ENCODE measurements at places on chromosomes 3 and 15. TPM values are rescaled to one million over a fixed set of nuclear protein-coding genes. Genes with fewer than 3 reads are reported as not detected.

Gene GPR87
- total RNA-seq, result not detected

Gene TXNRD3
- 6.4 TPM for total RNA-seq

Gene ARHGAP31
- 79.1 TPM for total RNA-seq

Gene CSTA
- total RNA-seq, result 0.40 TPM

Gene GUCA1C
- 3.7 TPM for total RNA-seq

Gene PLA2G4D
- not detected for total RNA-seq

Gene ATR
- total RNA-seq, result 11.8 TPM

Gene LMAN1L
- total RNA-seq, result 0.19 TPM

Gene MAGI1
- 52.1 TPM for total RNA-seq

Gene CPA3
- 0.53 TPM for total RNA-seq

DNA sequence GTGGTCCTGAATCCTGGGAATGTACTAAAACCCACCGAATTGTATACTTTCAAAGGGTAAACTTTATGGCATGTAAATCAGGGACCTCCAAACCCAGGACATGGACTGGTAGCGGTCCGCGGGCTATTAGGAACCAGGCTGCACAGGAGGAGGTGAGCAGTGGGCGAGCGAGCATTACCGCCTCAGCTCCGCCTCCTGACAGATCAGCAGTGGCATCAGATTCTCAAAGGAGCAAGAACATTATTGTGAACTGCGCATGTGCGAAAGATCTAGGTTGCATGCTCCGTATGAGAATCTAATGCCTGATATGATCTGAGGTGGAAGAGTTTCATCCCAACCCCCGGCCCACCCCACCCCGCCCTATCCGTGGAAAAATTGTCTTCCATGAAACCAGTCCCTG is 22.2 kb downstream of the HEG1 start:
- H3K4me3 ChIP-seq, result no peak overlapping the region
- peaks cover 45% of the 10 kb centered on the region for H3K4me1 ChIP-seq
- DNase-seq, result no peak
- H3K27ac ChIP-seq, result peak overlapping the region; percentile 33
- no peaks in the 10 kb centered on the region for H3K27me3 ChIP-seq
- H3K36me3 ChIP-seq, result no peaks in the 10 kb centered on the region

DNA sequence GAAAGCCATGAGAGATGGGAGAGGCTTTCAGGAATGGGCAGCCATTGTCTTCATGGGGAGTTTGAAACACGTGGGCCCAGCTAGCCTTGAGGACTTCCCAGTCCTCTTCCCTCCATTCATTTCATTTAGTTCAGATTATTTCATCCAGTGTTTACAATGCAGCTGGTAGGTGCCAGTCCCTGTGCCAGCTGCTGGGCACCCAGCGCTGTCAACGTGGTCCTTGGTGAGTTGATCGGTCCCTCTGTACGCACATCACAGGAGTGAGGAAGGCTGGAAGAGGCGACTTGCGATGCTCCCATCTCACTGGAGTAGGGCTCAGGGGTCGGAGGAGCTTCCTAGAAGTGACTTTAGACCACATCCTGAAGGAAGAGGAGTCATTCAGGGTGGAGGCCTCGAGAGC is 206.4 kb upstream of the BHLHE40 start:
- H3K27me3 ChIP-seq, result no peaks in the 10 kb centered on the region
- no peaks in the 10 kb centered on the region for H3K36me3 ChIP-seq
- no peak overlapping the region for H3K4me3 ChIP-seq
- H3K4me1 ChIP-seq, result peaks cover 23% of the 10 kb centered on the region

- no peak for DNase-seq
- no peaks in the 10 kb centered on the region for H3K36me3 ChIP-seq
- H3K4me3 ChIP-seq, result no peak overlapping the region
- H3K27ac ChIP-seq, result no peak overlapping the region
- no peaks in the 10 kb centered on the region for H3K4me1 ChIP-seq
- no peaks in the 10 kb centered on the region for H3K27me3 ChIP-seq
These were observed 133.0 kb upstream of the SOX2 start for GRCh38 chr3:181578743-181579142.

DNA sequence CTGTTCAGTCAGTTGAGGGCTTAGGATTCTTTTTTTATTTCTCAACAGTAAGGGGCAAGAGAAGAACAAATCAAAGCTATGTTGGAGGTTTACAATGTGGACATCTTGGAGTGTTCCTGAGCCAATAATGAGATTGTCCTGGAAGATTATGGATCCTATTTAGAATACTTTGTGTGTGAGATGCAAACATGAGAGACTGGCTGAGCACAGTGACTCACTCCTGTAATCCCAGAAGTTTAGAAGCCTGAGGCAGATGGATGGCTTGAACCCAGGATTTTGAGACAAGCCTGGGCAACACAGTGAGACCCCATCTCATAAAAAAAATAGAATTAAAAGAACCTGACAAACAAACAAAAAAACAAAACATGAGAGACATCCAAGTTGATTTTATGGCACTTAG is 351.6 kb downstream of the GAP43 start:
- no peak overlapping the region for H3K27ac ChIP-seq
- no peaks in the 10 kb centered on the region for H3K27me3 ChIP-seq
- DNase-seq, result no peak
- H3K4me1 ChIP-seq, result no peaks in the 10 kb centered on the region
- no peaks in the 10 kb centered on the region for H3K36me3 ChIP-seq
- no peak overlapping the region for H3K4me3 ChIP-seq

DNA sequence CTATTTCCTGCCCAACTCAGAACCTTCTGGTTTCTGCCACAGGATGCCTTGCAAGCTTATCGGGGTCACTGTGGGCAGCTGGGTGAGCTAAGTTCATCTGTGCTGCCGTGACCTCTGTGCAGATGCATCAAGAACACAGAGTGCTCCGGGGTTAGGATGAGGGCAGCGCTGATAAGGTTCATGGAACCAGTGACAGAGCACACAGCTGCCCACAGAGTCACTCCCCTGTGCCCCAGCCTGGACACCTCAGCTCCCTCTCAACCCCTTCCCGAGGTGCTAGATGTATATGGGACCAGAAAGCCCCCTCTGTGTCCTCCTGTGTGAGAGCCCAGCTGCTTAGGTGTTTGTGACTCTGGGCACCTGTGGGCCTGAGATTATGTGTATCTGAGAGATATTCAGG is 15.8 kb upstream of the ALAS1 start:
- no peak overlapping the region for H3K27ac ChIP-seq
- H3K36me3 ChIP-seq, result no peaks in the 10 kb centered on the region
- no peaks in the 10 kb centered on the region for H3K27me3 ChIP-seq
- no peak overlapping the region for H3K4me3 ChIP-seq
- H3K4me1 ChIP-seq, result peaks cover 14% of the 10 kb centered on the region

GRCh38 chr3:5347486-5347885 is 160.0 kb downstream of the EDEM1 start:
- no peak overlapping the region for H3K27ac ChIP-seq
- peaks cover 4% of the 10 kb centered on the region for H3K27me3 ChIP-seq
- H3K36me3 ChIP-seq, result no peaks in the 10 kb centered on the region

DNA sequence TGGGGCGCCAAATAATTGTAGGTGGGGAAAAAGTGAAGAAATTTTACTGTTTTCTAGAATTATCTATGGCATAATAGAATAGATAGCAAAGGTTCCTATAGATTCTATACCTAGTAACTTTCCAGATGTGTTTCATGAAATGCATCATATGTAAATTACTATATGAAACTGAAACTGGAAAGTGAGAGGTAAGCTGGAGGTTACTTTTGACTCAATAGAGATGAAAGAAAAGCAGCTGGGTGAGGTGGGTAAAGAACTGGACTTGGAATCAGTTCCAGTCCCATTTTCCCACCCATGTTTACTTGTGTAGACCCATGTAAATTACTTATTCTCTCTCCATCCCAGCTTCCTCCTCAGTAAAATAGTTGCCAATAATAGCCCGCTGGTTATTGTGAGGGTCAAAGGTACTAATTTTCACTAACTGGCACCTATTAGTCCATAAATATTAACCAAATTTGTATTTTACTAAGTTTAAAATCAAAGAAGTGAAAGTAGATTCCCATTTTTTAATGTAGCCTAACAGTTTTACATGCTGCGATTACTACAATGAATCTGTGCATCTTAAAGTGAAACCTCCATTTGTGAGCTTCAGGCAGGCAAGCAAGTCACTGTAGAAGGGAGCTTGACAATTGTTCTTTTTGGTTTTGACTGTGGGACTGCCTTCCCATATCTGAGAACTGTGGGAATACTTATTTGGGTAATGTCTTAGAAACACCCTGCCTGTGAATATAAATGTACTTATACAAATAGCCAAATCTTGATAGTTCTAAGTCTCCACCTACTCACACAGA is 312.1 kb downstream of the SLC9A9 start:
- no peak for DNase-seq
- H3K27ac ChIP-seq, result no peak overlapping the region
- no peak overlapping the region for H3K4me3 ChIP-seq

- H3K27me3 ChIP-seq, result no peaks in the 10 kb centered on the region
- no peaks in the 10 kb centered on the region for H3K4me1 ChIP-seq
- no peak overlapping the region for H3K4me3 ChIP-seq
- H3K27ac ChIP-seq, result no peak overlapping the region
- DNase-seq, result no peak
These were observed 27.3 kb downstream of the SERP1 start for GRCh38 chr3:150519026-150519425.

DNA sequence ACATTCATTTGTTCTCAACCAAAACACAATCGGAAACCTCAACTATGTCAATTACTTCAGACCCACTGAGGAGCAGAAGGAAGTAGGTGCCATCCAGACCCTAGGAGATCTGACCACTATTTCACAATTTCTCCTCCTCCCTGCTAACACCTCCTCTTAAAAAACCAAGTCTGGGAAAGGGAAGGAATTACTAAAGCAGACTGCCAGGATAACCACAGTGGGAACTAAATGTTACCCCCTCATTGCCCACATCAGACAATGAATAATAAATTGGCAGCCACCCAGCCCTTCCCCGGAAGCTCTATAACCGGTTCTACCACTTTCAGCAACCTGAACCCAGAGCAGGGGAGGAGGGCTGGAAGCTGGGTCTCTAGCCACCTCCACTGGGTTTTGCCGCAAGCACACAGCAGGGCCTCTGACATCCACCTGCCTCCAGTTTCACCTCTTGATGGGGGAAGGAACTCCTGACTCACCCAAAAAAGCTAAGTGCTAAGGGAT is 17.6 kb downstream of the C15orf62 start:
- H3K4me1 ChIP-seq, result peaks cover 6% of the 10 kb centered on the region
- no peak for DNase-seq
- no peaks in the 10 kb centered on the region for H3K36me3 ChIP-seq
- H3K27ac ChIP-seq, result no peak overlapping the region
- H3K27me3 ChIP-seq, result no peaks in the 10 kb centered on the region

DNA sequence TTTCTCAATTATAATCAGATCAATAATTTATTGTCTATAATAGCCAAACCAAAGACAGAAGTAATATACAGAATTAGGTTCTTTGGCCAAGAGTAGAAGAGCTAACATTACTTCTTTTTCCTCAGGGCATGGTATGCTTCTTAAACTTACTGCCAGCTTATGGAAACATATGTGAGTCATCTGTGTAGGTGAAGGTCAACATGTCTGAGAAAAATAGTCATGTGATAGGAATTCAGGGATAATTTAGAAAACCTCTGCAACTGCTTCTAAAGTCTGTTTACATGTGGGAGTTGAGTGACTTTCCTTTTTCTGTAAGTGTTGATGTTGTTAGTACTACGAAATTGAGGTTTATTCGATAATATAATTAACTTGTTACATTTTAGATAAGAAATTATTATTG is 19.2 kb upstream of the MAP6D1 start:
- no peak overlapping the region for H3K27ac ChIP-seq
- H3K4me1 ChIP-seq, result no peaks in the 10 kb centered on the region
- no peak for DNase-seq
- peaks cover 67% of the 10 kb centered on the region for H3K36me3 ChIP-seq
- no peak overlapping the region for H3K4me3 ChIP-seq

GRCh38 chr3:4416427-4416945 is 50.6 kb downstream of the SUMF1 start:
- H3K27ac ChIP-seq, result no peak overlapping the region
- no peaks in the 10 kb centered on the region for H3K4me1 ChIP-seq
- H3K4me3 ChIP-seq, result no peak overlapping the region
- peaks cover 12% of the 10 kb centered on the region for H3K36me3 ChIP-seq
- H3K27me3 ChIP-seq, result no peaks in the 10 kb centered on the region

DNA sequence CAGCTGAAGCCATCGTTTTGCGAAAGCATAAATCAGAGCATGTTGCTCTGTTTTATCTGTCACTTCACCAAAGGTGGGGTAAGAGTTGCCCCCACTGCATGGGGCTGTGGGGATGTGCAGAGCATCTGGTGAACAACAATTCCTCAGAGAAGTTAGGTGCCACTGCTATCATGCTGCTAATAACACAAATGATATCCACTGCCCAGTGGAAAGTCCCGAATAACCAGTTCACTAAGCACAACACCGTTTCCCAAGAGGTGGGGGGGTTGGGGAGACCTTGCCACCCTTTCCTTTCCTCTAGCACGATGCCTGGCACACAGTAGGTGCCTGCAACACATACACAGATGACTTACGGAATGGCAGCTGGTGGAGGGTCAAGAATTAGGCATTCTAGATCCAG is 38.6 kb downstream of the FAM3D start:
- no peak for DNase-seq
- H3K36me3 ChIP-seq, result no peaks in the 10 kb centered on the region
- peak overlapping the region; percentile 87 for H3K27ac ChIP-seq
- H3K4me1 ChIP-seq, result peaks cover 42% of the 10 kb centered on the region

DNA sequence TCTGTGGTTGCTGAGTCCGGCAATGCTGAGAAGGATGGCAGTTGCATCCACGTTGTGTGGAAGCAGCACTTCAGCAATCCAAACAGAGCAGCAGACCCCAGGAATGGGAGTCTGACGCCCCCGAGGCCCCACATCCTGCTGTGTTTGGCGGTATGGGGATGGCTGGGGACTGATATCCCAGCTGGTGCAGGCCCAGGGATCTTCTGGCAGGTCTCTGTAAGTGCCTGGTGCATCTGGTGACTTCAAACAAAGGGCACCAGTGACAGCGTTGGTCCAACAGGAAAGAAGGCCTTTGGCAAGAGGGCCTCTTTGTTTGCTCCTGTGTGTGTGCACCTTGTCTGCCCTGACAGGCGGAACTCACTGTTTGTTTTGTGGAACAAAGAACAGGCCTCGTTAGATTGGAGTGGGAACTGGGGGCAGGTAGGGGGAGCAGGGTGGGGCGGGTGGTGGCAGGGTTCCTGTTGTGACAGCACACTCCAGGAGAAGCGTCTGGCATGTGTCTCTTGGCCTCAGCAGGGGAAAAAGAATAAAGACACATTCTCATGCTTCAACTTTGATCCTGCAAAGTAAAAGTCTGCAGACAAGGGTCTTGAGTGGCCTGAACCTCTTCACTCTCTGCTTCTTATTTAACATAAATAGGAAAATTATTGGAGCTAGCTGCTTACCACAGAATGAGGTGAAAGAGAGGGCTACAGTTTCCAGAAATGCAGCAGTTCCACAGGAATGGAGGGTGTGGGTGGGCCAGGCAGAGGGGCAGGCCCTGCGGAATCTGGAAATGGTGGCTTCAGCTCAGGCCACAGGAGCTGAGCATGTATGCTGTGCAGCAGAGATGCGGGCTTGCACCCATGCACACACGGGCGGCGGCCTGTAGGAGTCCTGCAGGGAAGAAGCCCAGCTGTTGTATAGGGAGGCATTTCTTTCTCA is 94.5 kb upstream of the MYZAP start:
- no peak overlapping the region for H3K4me3 ChIP-seq
- H3K4me1 ChIP-seq, result no peaks in the 10 kb centered on the region
- H3K27ac ChIP-seq, result peak overlapping the region; percentile 60
- H3K36me3 ChIP-seq, result no peaks in the 10 kb centered on the region

All from heart left ventricle (tissue), 16 donors.